ENCODE measurements at places on chromosomes 4 and X.

GRCh38 chrX:154383359-154384283, 4.5 kb downstream of the EMD start:
- DNase-seq = no peak

- DNase-seq = no peak
Measured at GRCh38 chrX:47175588-47175980, 18.0 kb upstream of the UBA1 start.

- DNase-seq = no peak
Measured at GRCh38 chr4:6331018-6331417, 61.4 kb downstream of the WFS1 start.

GRCh38 chr4:84569009-84569408, 13.9 kb upstream of the CDS1 start:
- DNase-seq = no peak

DNA sequence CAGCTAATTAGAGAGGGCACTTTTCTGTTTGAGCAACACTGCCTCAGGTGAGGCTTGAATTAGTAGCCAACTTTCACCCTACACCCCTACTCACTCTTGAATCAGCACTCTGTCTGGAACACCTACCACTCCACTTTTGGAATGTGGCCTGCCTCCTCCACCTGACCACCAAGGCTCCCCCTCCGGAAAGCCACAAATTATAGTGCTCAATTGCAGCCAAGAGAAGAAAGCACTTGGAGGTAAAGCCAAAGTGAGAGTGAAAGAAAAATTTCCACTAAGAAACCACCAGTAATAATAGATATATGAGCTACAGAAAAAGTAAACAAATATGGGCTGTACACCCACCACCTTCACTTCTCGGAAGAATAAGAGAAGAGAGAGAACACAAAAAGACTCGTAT, 41.1 kb downstream of the PPP3CA start:
- DNase-seq = no peak

DNA sequence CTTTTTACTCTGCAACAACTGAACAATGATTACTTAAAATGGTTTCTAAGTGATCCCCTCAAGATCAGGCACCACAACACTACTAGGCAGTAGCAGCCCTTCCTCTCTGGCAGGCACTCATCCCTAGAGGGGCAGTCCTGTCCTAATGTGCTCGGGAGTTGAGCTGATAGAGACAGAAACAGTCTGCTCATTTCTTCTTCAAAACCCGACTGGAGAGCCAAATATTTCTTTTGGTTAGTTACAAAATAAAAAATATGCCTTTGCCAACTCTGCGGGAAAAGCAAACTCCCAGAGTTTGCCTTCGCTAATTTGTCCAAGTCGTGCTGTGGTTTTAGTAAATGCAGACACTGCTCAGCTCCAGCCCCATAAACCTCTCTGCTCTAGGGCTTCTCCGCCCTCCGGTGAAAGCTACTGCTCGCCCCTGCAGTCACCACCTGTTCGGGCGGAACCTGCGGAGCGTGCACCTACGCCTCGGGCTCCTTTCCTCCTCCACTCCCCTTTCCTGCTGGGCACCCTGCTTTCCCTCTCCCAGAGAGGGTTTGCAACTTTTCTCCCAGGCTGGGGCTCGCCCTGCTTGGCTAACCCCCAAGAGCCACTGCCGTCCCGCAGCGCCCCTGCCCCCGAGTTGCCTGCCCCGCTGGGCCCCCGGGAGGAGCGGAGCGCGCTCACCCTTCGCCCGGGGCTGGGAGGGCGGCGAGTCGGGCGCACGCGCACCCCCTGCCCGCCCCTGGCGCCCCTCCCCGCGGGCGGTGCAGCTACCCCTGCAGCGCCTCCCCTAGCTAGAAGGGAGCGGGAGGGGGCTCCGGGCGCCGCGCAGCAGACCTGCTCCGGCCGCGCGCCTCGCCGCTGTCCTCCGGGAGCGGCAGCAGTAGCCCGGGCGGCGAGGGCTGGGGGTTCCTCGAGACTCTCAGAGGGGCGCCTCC, at the start of gene NPNT:
TSS of gene NPNT (plus strand) at position 812 of the 923 bp plus-strand sequence. CDS start 182 bp downstream, outside the sequence.
- DNase-seq = no peak

DNA sequence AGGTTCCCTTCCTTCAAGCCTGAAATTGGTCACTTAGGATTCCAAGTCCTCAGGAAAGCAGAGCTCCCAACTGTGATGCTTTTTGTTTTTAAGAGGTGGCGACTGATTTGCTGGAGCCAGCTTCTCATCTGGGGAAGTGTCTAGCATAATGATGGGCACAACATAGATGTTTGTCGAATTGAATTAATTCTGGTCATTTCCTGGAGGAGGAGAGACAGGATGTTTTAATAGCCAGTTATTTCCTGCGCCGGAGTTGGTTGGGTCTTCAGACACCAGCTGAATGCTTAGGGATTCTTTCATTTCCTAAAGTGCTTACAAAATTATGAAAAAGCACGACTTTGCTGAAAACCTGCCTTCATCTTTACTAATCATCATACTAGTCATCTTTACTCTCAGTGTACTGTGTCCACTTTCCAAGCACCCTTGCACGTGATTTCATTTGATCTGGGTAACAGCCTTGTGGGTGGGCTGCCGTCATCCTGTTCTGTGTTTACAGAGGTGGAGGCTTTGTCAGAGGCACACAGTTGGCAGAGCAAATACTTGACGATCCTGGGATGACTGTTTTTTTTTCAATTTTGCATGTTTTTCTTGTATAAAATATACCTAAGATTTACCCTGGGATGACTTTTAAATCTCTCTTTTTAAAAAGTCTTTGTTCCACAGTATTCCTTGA, 49.5 kb downstream of the RGS12 start:
- no peak for DNase-seq

GRCh38 chr4:120718979-120719566, 203.5 kb downstream of the PRDM5 start:
- DNase-seq = no peak

DNA sequence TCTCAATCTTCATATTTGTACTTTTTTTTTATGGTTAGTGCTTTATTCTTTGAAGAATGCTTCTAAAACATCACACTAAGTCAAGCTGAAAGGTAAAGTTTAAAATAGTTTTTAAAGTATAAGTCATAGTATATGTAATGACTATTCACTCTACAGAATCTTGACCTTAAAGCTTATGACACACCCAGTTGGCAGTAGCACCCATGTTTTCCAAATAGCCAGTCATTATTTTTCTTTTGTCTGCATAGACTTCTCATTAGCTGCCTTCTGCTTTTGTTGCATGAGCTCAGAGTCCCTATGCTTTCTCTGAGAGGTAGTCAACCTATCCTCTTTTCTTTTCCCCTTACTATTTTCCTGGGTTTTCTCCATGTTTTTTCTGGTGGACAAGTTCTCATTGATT, 231.5 kb downstream of the PCDH18 start:
- DNase-seq = no peak

GRCh38 chrX:54045563-54046228, 1.4 kb upstream of the PHF8 start:
- DNase-seq = no peak

DNA sequence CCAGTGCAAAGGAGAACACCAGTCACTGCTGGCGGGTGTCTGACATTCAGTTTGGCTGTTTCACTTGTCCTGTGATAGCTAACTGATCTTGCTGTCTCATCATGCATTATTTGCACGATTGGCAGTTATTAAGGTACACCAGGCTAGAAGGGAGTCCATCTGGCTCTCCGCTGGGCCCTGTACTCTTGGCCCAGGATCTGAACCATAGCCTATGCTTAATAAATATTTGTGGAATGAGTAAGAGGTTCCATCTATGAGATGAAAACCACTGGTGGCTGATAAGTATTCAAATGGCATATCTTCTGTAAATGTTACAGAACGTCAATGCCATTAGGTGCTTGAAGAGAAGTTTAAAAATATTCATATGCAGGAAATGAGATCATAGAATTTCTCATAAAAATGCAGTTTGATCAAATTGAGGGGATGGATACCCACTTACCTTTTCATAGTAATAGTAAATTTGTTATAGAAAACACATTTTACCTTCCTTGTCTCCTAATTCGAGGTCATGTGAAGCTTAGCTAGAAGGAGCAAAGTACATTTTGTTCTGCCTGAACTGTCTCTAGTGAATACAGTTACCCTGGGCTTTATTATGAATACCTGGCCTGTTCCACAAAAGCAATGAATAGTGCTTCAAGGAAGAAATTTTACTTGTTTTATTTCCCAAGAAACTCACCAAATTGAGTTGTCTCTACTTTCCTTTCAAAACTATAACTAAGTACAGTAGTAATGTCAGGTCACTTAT, 213.5 kb downstream of the CBR4 start:
- no peak for DNase-seq

- DNase-seq = no peak
Measured at GRCh38 chr4:21543514-21543913, 405.1 kb downstream of the KCNIP4 start.

- no peak for DNase-seq
Measured at GRCh38 chr4:74632634-74633033, 161.7 kb downstream of the BTC start.

DNA sequence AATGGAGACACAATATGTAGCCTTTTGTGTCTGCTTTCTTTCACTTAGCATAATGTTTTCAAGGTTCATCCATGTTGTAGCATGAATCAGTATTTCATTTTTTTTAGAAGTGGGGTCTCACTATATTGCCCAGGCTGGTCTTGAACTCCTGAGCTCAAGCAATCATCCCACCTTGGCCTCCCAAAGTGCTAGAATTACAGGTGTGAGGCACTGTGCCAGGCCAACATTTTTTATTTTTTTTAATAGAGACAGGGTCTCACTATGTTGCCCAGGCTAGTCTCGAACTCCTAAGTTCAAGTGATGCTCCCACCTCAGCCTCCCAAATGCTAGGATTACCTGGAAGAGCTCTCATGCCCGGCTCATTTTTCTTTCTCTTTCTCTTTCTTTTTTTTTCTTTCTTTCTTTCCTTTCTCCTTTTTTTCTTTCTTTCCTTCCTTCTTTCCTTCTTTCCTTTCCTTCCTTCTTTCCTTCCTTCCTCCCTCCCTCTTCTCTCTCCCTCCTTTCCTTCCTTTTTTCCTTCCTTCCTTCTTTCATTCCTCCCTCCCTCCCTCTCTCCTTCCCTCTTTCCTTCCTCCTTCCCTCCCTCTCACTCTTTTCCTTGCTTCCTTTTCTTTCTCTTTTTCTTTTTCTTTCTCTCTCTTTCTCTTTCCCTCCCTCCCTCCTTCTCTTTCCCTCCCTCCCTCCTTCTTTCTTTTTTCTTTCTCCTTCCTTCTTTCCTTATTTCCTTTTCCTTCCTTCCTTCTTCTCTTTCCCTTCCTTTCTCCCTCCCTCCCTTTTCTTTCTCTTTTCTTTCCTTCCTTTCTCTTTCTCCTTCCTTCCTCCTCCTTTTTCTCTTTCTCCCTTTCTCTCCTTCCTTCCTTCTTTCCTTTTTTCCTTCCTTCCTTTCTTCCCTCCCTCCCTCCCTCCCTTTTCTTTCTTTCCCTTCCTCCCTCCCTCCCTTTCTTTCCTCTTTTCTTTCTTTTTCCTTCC, 10.1 kb upstream of the RPL39 start:
- no peak for DNase-seq

DNA sequence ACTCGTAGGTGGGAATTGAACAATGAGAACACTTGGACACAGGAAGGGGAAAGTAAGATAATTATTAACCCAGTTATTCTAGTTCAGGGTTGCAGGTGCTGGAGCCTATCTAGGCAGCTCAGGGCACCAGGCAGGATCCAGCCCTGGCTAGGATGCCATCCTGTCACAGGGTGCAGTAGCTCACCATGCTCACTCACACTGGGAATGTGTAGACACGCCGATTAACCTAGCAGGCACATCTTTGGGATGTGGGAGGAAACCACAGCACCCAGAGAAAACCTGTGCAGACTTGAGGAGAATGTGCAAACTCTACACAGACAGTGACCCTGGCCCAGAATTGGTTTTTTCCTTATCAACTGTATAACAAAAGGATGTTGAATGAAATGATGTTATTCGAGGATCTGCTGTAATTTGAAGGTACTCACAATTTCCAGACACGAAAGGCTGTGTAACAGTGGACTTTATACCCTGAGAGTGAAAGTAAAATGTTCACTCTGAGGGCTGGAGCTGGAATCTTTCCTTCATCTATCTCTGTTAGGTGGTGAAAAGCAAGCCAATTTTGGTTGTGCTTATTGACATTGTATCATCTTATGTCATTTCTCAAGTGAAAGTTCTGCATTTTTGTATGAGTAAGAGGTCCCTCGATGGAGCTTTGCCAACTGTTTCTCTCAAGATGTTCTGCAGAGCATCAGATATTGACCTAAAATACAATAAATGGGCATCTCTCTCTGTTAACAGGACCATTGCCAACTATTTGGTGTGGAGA, 78.8 kb downstream of the PHEX start:
- no peak for DNase-seq

GRCh38 chr4:188727746-188728145, 588.5 kb downstream of the TRIML1 start:
- no peak for DNase-seq

- DNase-seq = no peak
Measured at GRCh38 chr4:153735906-153736461, 23.8 kb downstream of the RNF175 start.

DNA sequence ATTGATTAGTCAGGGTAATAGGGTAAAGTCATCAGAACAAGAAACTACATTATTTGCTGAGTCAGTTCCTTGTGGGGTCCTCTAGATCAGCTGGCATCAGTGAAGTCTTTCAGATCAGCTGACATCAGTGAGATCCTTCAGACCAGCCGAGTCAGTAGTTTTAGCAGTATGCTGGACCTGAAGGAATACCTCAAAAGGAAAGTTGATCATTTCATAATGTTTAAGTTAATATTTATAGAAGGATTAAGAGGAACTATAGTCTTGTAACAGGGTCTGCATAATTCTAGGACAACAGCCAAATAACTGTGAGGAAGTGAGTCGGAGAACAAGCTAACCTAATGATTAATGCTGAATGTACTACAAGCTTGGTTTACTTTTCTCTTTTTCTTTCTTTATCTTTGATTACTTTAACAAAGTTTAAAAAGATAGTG, 958 bp upstream of the UGT2B7 start:
- DNase-seq = no peak

- no peak for DNase-seq
Measured at GRCh38 chrX:71214604-71215337, 8.3 kb upstream of the GJB1 start.

- no peak for DNase-seq
Measured at GRCh38 chrX:9343971-9344370, 120.9 kb upstream of the TBL1X start.

DNA sequence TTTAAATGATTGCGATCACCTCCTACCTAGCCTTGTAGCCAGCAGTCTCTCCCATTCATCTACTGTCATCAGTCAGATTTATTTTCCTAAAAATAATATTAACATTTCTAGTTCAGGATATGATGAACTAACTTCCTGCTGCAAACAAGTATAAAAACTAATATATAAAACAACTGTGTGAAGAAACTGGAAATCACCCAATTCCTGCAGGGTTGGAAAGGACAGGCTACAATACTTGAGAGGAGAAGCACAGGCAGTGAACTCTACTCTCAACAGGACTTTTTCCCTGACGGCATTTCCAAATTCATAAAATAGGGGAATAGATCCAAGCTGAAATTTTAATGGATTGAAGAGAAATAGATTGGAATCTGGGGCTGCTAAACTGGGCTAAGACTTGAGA, 14.2 kb upstream of the BBS12 start:
- no peak for DNase-seq
